Frontal cortex (tissue), 4 donors: ENCODE measurements at places on chromosomes 1 and 21. TPM values are rescaled to one million over a fixed set of nuclear protein-coding genes. Genes with fewer than 3 reads are reported as not detected.

DNA sequence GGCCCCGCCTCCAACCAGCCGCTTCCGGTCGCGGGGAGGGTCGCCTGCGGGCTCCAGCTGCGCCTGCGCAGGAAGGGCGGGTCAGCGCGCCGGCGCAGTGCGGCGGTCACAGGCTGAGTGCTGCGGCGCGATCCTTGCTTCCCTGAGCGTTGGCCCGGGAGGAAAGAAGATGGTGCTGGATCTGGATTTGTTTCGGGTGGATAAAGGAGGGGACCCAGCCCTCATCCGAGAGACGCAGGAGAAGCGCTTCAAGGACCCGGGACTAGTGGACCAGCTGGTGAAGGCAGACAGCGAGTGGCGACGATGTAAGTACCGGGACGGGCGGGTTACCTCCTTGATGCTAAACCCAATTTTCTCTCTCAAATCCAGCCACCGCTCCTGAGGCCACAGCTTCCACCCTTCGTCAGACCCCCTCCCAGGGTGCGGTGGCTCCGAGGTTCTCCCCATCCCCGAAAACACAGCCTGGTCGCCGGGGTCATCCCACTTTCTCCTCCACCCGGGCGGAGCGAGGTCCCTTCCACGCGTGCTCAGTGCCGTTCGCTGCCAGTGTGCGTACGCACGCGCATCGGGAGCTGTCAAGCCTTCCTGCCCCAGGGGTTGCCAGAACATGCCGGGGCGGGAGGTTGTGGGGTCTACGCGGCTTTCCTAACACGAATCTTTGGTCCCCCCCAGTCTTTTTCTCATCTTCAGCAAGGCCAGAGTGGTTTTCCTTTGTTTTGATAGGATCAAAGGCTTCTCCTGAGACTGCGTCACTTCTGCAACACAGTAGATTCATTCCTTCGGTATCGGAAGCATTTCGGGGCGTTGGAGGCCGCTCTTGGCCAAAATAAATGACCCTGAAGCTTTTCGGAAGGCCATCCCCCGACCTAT lies at the start of gene SARS1:
Gene SARS1, plus strand, starts transcription at position 95 of the 870 bp plus-strand sequence. Its CDS starts 75 bp downstream, at position 170.
- peak; percentile 82 for DNase-seq

DNA sequence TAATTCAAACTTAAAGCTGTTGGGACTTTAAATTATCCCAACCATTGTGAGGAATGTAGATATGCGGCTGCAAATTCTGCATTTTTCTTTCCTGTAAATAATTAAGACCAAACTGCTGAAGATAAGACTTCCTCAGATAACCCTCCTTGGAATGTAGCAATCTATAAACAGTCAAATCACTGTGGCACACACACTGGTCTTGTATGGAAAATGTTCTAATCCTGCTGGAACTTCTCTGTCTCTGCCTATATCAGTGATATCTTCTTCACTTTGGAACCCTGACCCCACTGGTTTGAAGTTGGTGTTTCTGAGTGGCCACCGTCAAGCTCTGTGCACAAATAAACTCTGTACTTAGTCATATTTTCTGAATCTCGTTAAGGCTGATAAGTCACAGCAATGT lies 32.9 kb downstream of the HSF2BP start:
- DNase-seq, result no peak

DNA sequence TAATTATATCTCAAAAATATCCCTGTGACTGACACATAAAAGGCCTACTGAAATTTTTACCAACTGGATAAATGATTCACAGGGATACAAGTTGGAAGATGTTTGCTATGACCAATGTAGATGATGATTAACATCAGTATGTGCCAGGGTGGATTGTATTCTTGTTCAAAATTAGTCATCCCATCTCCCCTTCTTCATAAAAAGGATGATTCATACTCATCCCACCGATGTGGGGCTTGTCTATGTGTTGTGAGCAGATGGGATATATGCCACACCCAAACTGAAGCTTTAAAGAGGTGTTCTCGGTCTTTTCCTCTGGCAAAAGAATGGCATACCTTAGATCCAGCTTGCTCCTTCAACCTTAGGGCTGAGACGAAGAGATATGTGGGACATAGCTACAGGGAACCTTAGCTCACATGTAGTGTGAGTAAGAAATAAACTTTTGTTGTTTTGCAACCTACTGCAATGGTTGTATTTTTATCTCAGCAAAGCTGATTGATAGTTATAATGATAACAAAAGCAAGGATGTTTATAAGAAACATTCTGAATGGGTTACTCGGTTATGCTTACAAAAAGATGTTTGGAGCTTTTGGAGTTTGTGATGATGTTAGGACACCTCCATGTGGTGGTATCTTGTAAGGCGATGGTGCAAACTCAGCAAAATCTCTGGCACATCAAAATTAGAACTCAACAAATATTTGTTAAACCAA lies 29.4 kb downstream of the SPATA17 start:
- DNase-seq, result peak; percentile 17

- no peak for DNase-seq
These were observed 88.5 kb downstream of the BEND5 start for GRCh38 chr1:48688102-48688760.

DNA sequence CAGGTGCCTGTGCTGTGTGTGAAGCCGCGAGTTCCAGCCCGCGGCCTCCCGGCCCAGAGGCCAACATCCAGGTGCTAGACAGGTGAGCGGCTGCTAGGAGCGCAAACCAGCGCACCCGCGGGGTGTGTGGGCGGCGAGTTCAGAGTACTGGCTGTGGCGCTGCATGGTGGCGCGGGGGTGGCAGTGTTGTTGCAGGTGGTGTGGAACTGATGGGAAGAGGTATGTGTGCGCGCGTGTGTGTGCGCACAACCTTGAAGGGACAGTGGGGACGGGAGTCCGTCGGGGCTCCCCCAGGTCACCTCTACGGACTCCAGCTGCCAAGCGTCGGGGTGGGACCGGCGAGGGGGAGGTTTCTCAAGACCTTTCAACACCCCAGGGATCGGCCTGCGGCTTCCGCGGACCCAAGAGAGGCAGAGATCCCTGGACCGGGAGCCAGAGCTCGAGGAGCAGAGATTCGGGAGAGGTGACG lies 433 bp upstream of the DMBX1 start:
- no peak for DNase-seq

GRCh38 chr1:199747984-199748383 lies 279.5 kb upstream of the NR5A2 start:
- no peak for DNase-seq

- peak; percentile 63 for DNase-seq
These were observed 13.5 kb upstream of the ACBD6 start for GRCh38 chr1:180515857-180516388.

DNA sequence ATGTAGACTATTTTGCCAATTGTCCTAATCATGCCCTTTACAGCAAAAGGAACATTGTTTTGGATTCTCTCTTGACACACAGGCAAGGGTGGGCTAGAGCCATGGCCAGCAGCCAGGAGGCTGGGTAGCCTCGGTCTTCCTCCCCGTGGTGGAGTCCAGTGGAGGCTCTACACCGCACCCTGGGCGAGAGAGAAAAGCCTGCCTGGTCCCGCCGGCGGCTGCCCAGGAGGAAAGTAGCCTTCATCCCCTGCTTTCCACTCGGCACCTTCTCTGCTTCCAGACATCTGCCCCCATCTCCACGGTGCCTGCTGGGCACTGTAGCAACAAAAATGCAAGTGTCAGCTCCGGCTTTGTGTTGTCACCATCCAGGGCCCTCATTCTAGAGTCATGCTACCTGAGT lies 21.6 kb downstream of the PROK1 start:
- DNase-seq, result no peak

DNA sequence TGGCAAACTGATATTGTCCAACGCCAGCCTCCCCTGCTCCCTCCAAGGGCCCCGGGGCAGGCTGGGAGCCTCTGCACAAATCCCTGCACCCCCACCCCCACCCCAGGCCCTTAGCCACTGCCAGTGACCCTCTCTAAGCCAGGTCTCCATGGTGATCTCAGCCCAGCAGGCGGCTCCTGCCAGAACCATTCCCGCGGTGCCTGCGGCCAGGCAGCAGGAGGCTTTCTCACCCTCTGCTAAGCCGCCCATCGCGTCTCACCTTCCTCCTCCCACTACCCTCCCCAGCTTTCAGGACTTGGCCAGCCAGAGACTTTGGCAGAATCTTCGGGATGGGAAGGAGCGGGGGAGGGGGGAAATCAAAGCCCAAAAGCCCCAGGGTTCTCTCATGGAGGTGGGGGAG lies 46.8 kb upstream of the WASF2 start:
- peak; percentile 66 for DNase-seq

DNA sequence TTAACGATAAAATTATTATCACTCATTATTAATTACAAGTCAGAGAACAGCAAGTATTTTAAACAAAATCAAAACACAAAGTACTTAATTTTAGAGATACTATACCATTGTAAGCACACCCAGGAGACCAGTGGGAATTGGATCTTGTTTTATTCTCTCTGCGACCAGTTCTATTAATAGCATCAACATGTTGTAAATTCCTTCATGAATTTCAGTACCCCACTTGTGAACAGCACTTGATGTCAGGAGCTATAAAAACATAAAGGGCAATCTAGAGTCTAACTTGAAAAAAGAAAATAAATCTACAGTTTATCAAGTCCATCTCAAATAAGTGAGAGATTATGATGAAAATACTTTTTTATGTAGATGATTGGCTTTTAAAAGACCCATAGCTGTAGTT lies 42.9 kb downstream of the USP24 start:
- no peak for DNase-seq

DNA sequence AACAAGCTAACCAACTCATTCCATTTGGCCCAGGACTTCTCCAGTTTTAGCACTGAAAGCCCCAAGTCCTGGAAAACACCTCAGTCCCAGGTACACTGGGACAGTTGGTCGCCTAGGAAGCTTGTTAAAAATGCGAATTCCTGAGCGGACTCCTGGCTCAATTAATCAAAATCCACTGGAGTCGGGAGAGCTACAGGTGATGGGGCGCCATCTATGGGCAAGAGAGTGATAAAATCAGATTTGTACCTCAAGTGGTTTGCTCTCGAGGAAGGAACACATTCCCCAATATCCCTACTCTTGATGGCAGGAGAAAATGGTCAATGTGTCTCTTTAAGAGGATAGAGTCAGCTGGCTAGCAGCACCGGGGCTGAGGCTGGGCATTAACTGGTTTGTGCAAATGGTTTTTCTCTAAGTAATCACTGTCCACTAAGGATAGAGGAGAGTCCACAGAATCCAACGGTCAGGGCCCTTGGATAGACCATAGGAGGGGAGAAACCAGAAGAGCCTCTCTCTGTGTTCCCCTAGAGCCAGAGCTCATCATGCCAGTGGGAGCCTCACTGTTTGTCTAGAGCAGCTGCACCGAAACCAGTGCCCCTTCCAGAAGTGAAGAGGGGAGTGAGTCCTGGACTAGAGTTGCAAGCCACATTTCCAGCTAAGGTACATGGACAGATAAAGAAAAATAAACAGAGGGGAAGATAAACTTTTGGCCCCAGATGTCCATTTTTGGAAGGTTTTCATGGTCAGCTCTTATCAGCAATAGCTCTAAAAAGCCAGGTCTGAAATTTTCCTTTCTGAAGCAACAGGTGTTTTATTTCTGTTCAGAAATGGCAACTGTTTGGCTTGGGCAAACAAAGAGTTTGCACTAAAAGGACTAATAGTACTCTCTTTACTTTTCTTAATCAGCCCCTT lies 148.5 kb downstream of the TENT5C start:
- peak; percentile 60 for DNase-seq

DNA sequence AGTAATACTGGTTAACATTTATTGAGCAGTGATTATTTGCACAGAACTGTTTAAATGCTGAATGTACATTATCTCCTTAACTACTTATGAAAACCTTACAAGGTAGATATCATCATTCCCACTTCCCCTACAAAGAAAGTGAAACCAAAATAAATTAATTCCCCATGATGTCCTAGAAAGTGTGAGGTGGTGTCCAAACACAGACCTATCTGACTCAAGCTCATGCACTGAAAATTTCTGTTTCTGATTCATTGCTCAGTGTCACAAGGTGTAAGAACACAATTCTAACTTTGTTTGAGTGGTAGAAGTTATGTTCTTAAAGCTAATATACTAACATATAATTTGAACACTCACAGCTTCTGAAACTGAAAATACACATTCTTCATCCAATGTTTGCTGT lies 178.7 kb downstream of the MRPL39 start:
- no peak for DNase-seq

DNA sequence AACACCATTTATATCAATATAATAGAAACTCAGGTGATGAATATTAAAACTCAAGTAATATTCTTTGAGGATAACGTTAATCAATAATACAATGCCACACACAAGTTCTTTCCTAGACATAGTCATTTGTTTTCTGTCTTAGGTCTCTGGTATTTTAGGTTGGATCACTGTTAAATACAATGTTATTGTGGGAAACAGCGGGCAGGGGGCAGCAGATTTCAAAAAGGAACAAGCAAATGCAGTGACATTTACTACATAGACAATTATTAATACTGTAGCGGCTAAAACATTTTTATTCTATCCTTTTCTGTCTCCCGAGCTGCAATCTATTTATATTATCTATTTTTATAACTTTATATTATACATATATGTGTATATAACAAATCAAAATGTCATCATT lies 186.4 kb upstream of the ZNHIT6 start:
- peak; percentile 7 for DNase-seq

DNA sequence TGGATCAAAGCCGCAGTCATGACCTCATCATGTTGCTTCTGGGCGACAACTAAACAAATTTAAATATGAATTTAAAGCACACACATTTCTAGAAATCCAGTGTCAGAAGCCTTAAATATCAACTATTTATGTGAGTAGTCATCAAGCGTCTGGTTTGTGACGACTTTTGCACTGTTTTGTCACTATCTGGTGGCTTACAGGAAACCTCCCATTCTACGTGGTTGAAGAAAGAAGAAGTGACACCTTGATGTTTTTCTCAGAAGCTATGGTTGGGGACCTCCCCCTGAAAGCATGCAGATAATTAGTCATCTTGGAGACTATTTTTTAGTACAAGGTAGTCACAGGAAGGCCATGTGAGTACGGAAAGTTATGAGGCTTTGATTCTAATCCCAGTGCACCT lies 58.5 kb downstream of the TENT5C start:
- DNase-seq, result no peak

DNA sequence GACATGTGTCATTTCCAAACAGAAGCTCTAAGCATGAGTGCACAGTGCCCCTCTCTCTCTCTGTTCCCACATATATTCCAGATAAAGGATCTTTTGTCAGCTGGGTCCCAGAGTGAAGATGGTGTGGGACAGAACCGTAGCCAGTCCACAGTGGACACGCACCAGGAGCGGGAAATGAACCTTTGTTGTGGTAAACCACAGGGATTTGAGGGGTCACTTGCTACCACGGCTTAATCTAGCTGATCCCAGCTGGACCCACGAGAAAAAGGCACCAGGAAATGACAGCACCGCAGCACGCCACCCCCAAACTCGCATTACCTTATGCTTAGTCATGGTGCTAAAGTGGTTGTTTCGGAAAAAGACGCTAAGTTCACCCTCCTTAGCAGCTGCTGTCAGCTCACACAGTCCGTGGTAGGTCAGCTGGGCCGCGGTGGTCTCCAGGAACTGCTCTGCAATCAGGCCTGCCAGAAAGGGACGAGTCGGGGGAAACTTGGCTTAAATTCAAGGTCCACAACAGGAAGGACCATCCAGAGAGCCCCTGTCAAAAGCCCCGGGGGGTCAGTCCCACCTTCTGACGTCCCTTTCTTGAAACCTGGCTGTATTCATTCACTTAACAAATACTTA lies 7.5 kb downstream of the MINDY1 start:
- DNase-seq, result no peak

GRCh38 chr21:41973861-41974751 lies 20.3 kb upstream of the C2CD2 start:
- no peak for DNase-seq

Gene TMCC2
- total RNA-seq, result 33.0 TPM

Gene SAMSN1
- 3.3 TPM for total RNA-seq

Gene SPRTN
- total RNA-seq, result 14.3 TPM

Gene OLFML3
- 17.5 TPM for total RNA-seq

Gene KANK4
- 1.2 TPM for total RNA-seq

Gene VWA5B1
- total RNA-seq, result under 0.01 TPM

Gene FAM3B
- not detected for total RNA-seq

Gene HOOK1
- 13.9 TPM for total RNA-seq

Gene TRAF3IP3
- under 0.01 TPM for total RNA-seq
